ENCODE measurements at places on chromosomes 3 and 15. TPM values are rescaled to one million over a fixed set of nuclear protein-coding genes. Genes with fewer than 3 reads are reported as not detected.

GRCh38 chr15:90595763-90596155, 66.0 kb downstream of the CRTC3 start:
- no peak for DNase-seq

- DNase-seq: no peak
Observed at GRCh38 chr15:34659056-34659455, 75.6 kb upstream of the GOLGA8B start.

GRCh38 chr3:158539414-158540014, 31.5 kb upstream of the MLF1 start:
- DNase-seq: no peak

GABRR3 gene
- not detected for total RNA-seq

ZBTB47 gene
- total RNA-seq: 0.80 TPM

- DNase-seq: no peak
Observed at GRCh38 chr15:56472278-56472677, 7.3 kb upstream of the MNS1 start.

DNA sequence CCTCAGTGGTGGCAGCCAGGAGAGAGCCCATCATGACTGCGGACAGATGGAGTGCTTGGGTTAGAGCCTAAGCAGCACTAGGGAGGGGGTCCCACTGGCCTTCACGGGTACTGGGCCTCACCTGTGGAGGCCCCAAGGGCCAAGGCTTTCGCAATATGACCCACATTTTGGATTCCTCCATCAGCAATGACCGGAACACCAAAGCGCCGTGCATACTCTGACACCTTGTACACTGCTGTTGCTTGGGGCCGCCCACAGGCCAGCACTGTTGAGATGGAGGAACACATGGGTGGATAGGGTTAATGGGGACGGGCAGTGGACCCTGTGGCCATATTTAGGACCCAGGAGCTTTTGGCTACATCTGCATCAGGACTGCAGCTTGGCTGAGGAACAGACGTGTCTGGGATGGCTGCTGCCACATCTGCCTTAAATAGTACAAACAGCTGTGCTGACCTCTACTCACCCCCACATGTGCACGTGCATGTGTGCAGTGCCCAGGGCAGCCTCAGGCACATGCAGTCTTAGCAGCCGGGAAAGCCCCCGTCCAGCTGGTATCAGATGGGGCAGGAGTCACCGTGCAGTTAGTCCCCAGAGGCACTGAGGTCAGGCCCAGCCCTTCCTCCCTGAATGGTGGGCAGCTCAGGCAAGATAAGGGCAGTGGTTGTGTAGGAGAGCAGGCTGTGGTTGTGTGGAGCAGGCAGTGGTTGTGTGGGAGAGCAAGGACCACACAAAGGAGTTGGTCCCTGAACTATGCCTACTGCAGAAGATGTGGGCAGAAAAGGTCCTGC, 3.3 kb downstream of the NDUFAF3 start:
- DNase-seq: no peak

Measured in CD4-positive, alpha-beta T cell (primary cell).